Stimulated activated CD4-positive, alpha-beta T cell treated with anti-CD3 and anti-CD28 coated beads, Interleukin-2, amount 100 ng/mL, for 24 hours (primary cell): ENCODE measurements at places on chromosomes 7 and 10.

DNA sequence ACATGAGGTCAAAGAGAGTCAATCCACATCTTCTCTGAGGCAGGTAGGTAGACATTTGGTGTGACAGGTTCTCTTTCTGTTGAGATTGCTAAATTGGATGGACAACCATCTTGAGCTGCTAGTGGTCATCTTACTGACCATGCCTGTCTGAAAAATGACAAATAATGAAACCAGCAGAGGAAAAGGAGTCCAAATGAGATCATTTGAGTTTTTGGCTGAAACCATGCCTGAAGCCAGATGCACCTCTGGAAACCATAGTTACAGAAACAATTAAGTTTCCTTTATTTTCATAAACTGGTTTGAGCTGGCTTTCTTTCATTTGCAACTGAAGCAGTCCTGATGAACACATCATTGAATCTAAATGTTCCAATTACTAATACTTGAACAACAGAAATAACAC, 100.6 kb downstream of the ZNF438 start:
- DNase-seq: no peak

DNA sequence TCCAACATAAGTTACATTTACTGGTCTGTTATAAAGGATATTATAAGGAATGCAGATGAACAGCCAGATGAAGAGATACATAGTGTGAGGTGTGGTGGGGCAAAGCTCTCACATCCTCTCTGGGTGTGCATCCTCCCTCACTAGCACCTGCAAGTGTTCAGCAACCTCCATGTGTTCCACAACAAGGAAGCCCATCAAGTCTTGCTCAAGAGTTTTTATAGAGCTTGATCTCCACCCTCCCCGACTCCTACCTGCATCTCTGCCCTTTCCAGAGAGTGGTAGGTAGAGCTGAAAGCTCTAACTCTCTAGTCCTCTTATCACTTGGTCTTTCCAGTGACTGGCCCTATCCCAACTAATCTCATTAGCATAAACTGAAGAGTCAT, 12.5 kb upstream of the GHITM start:
- DNase-seq: no peak

GRCh38 chr7:30910411-30911073, 1.1 kb upstream of the AQP1 start:
- no peak for DNase-seq

DNA sequence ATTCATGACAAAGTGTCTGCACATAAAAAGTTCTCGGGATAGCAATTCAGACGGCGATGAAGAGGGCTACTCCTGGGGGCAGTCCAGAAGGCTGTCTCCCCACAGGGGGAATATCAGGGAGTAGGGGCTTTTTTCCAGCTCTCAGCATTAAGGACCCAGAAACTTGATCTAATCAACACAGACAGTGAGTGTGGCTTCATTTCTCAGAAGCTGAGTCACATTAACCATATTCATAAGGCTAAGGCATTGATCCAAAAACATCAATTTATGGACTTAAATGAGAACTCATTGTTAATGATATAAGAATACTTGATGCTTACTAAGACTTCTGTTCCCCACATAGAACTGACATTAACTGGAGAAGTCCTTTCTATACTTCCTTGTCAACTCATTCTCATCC, 87.5 kb upstream of the AOAH start:
- DNase-seq: no peak

- no peak for DNase-seq
These were observed 547.2 kb downstream of the ETV1 start for GRCh38 chr7:13442226-13442625.

DNA sequence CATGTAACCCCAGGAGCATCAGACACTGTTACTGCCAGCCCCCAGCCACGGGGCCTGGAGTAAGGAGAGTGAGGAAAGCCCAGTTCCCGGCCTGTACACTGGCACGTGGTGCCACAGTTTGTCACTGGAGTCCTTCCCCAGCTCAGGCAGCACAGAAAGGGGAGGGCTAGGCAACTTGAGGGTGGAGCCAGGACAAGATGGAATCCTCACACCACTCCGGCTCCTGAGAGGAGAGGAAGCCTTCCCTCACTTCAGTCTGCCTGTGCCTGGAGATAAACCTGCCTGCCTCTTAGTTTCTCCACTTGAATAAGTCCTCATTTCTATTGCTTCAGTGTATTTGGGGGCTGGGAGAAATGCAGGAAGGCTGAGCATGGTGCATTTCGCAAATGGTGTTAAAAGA, 176.0 kb downstream of the KIAA1217 start:
- DNase-seq: no peak
